ENCODE measurements at places on chromosomes 6 and 20.
A peak's percentile ranks its signal among the peaks of the same experiment; 100 is the strongest.

DNA sequence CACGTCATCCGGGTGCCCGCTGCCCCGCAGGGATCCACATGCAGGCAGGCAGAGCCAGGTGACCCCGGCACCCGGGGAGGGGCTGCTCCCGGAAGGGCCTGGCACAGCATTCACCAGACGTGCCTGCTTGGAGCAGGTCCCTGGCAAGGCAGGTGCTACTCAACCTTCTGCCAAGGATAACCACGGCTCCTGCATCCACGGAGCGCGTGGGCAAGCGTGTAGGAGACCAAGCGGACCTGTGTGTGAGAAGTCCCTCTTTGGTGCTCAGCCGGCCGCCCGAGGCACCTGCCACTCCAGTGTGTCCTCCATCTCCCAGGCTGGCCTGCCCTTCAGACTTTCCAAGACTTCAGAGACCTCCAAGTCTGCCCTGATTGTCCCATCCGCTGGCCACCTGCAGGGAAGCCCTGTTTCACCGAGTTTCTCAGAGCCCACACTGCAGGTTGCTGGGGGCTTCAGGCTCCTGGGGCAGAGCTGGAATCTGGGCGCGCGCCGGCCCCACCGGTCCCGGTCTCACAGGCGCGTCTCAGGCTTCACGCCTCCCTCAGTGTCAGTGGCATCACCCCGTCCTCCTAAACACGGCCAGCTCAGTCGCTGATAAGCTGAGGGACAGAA is 124.3 kb downstream of the DLL1 start:
- no peak for DNase-seq

DNA sequence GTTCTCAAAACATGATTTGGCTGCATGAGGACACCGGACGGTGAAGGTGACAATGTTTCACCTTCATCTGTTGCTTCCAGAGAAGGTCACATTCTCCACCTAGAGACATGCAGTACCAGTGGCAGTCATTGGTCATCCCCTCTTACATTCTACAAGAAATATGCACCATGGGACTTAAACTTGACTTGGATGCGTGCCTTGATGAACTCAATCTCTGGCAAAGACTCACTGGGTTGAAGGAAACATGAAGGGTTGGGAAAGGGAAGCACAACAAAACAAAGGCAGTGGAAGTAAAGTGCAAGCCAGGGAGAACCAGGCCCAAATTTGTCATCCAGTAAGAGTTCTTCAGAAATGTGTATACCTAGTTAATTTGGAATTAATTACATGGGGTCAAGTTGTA is 39.4 kb upstream of the ARMH2 start:
- no peak for DNase-seq

DNA sequence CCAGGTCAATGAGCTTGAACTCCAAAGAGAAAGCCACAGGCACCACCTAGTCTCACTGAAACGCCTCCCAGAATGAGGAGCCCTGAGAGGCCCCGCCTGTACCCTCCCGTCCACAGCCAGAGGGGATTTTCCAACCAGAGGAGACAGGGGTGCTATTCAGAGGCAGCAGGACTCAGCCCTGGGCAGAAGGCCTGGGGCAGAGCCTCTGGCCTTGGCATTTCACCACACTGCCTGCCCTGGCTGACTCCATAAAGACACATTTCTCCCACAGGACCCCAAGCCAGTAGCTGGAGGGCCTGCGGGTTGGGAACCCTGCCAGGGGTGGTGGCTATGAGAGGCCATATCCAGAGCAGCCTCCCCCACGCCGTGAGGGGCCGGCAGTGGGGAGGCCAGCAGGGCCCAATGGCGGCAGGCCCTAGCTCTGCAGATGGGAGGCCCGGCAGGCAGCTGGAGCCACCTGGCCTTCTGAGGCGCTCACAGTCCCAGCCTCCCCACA is 159.3 kb downstream of the PREX1 start:
- no peak for DNase-seq

GRCh38 chr20:36491901-36492617 is 49.3 kb upstream of the MYL9 start:
- peak; percentile 63 for DNase-seq

- no peak for DNase-seq
Observed at GRCh38 chr20:58377766-58378401, 11.1 kb upstream of the VAPB start.

GRCh38 chr20:34322267-34323105 is 19.3 kb upstream of the AHCY start:
- DNase-seq: no peak

GRCh38 chr6:118281291-118281690 is 266.8 kb upstream of the PLN start:
- DNase-seq: no peak

GRCh38 chr6:143060806-143061596 is at the start of gene AIG1:
TSS of gene AIG1 (plus strand) at chr6:143060889. CDS start at chr6:143060926, 37 bp downstream.
- no peak for DNase-seq
